ENCODE measurements at places on chromosomes 1 and 21.

DNA sequence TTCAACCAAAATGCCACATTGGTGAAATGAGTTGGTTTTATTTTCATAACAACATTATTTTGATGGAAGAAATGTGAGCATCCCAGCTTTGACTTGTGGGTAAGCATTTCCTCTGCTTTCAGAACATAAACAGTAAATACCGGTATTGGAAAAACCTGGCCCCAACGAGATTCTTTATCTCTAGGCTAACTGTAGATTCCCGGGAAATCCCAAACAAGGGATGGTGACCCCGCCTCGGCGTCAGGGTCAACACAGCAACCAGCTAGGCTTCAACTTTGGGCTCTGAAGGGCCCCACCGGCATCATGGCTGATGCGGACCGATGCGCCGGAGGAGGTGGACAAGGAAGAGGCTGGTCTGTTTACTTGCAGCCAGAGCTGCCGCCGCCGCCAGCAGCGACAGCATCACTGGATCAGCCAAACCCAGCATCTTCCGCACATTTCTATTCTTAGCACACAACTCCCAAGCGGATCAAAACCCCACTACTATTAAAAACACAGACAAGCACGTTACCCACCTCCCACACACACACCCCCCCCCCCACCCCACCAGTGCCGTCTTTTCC is 1.1 kb downstream of the AKT3 start:
- peak; percentile 68 for DNase-seq

DNA sequence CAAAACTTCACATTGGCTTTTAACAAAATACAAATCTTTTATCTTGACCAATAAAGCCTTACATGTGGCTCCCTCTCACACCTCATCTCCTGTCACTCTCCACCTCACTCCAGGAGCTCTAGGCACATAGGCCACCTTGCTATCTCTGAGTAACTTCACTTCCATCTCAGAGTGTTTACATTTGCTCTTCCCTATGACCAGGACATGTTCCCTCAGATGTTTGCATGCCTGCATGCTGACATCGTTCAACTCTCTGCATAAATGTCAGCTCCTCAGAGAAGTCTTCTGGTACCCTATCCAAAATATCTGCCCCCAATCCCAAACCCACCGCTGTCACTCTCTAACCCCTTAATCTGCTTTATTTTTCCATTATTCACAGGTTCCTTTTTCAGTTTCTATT is 110.9 kb downstream of the TOMM20 start:
- no peak for DNase-seq

- no peak for DNase-seq
Measured at GRCh38 chr1:64959986-64960385, 6.4 kb downstream of the JAK1 start.

GRCh38 chr1:169193191-169193850 is 86.8 kb downstream of the ATP1B1 start:
- DNase-seq, result no peak

- DNase-seq, result no peak
Measured at GRCh38 chr1:9555942-9556341, 16.7 kb downstream of the SLC25A33 start.

DNA sequence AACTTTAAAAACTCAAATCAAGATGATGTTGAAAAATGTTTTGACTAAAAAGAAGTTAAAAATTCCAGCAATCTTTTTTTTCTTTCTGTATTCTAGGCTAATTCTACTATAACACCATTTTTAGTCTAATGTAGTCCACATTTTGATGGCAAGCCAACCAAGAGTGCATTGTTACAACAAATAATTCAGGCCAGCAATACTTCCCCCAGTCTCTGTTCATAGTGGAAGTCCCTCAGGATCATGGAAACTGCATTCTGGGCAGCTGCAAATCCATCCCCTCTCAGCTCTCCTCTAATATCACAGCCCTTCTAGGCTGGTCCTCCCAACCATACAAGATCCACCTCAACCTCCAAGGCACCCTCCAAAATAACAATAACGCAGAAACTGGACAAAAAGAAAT is 7.8 kb upstream of the CD58 start:
- DNase-seq, result no peak

- DNase-seq, result peak; percentile 93
Measured at GRCh38 chr1:114511032-114511785, at the start of gene TRIM33. Gene TRIM33, minus strand, starts transcription at chr1:114511203. Its CDS starts 127 bp downstream, at chr1:114511076.

DNA sequence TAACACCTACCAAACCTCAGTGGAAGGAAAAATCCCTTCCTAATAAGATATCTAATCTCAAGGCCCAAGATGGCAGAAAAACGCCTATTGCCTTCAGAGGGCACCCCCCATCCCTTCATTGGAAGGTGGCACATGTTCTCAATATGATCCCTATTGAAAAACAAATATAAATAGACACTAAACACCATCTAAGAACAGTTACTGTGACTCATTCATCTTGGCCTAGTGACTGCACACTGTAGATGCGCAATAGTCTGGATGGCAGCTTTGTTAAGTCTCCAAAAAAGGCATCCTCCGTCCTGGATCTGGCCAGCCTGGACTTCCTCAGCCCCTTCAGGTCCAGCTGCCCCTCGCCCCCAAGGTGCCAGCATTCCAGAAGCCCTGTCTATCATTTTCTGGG is 121.9 kb downstream of the CAPN8 start:
- no peak for DNase-seq

DNA sequence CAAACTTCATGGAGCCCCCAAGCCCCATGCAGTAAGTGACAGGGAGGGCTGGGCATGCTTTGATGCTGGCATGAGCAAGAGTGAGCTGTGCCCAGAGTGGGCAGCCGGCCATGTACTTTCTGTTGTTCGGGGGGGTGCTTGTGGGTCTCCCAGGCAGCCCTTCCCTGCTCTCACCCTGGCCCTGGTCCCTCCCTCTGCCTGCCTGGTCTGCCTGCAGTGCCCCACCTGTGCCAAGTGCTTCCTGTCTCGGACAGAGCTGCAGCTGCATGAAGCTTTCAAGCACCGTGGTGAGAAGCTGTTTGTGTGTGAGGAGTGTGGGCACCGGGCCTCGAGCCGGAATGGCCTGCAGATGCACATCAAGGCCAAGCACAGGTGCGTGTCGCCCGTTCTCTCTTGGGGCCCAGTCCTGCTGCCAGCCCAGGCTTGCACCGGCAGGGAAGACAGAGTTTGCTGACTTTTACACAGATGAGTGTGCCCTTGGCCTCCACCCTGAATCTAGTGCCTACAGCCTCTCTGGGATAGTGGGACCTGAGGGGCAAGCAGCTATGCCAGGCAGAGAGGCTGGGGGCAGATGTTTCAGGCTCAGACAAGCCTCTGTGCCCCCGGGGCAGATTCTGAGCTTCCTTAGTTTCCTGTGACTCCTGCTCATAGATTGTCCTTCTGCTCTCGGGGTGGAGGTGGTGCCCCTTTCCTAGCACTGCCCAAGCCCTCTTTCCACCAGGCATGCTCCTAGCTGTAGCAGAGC is 7.6 kb downstream of the ZBTB48 start:
- no peak for DNase-seq

DNA sequence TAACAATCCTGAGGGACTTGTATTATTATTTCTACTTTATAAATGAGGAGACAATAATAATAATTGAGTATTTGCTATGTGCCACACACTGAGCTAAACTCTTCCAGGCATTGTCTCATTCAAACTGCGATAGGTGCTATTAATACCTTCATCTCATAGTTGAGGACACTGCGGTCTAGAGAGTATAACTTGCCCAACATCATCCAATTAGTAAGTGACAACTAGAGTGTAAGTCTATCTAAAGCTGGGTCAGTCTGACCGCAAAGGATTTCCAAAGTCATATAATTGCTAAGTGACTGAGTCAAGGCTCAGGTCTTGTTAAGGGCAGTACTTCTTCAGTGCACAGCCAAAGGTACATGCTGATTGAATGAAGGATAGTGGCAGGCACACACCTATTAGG is 9.7 kb downstream of the BCL9 start:
- no peak for DNase-seq

- DNase-seq, result no peak
Measured at GRCh38 chr1:94205639-94206038, 31.7 kb downstream of the ARHGAP29 start.

- peak; percentile 30 for DNase-seq
Measured at GRCh38 chr1:150609732-150610131, 19.7 kb downstream of the ENSA start.

- DNase-seq, result no peak
Measured at GRCh38 chr1:147895123-147895522, 7.5 kb upstream of the GJA8 start.

- DNase-seq, result no peak
Measured at GRCh38 chr1:175863299-175864050, 120.1 kb upstream of the TNR start.

GRCh38 chr1:29094954-29095353 is 28.7 kb downstream of the TMEM200B start:
- DNase-seq, result no peak

DNA sequence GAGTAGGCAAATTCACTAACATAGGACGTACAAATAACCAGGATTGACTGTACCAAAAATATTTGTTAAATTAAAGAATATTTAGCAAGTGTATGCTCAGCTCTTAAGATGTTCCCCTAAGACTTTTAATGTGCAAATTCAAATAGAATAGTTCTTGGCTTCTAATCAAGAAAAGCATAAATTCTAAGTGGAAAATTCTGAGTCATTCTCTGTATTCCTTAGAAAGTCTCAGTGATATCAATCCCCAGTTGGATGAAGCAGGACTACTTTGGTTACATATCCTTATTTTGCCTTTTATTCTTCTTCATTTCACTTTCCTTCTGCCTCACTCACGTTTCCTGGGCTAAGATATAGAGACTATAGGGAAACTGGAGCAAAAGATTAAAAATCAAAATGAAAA is 130.2 kb downstream of the IFI44 start:
- peak; percentile 65 for DNase-seq

- no peak for DNase-seq
Measured at GRCh38 chr1:38256072-38256471, 209.5 kb upstream of the POU3F1 start.

- DNase-seq, result peak; percentile 11
Measured at GRCh38 chr1:188027613-188028012, 1198.9 kb downstream of the PLA2G4A start.

- DNase-seq, result no peak
Measured at GRCh38 chr1:14716474-14716873, 118.0 kb downstream of the KAZN start.

Data from fibroblast of gingiva (primary cell).